NCI-H524 treated with DMSO at 0.1 percent for 48 hours (cell line): ENCODE measurements at places on chromosomes 1 and 21.

- no peak for DNase-seq
Measured at GRCh38 chr1:179707406-179707805, 35.7 kb upstream of the FAM163A start.

DNA sequence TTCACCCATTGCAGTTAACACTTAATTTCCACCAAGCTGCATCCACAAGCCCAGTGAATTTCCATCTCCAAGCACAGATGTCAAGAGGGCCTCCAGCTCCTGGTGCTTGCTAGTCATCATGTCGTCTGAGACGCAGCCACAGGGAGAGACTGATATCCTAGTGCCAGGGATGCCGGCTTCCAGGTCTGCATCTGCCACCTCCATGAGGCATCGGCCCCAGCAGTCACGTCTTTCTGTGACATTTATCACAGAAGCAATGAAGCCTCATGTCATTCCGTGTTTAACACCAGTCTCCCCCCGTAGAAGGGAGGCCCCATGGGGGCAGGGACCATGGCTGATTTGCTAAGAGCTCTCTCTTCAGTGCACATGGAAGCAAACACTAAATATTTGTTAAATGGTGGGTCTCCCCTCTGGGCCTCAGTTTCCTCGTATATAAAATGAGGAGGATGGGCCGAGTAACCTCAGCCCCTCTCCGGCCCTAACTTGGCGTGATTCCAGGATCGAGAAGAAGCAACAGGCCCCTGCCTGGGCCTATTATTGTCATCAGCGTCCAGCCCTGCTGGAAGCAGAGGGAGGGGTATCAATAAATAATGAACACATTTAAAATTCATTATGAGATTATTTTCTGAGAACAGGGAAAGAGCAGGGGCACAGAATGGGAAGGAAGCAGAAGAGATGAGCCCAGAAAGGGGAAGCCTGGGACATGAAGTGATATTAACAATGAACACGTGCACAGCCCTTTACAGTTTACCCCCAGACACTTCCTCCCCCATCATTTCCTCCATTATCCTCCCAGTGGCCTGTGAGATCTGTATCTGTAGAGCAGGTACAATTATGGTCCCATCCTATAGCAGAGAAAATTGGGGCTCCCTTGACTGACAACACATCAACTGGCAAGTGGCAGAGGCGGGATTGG is 837 bp upstream of the C1QB start:
- DNase-seq, result no peak

DNA sequence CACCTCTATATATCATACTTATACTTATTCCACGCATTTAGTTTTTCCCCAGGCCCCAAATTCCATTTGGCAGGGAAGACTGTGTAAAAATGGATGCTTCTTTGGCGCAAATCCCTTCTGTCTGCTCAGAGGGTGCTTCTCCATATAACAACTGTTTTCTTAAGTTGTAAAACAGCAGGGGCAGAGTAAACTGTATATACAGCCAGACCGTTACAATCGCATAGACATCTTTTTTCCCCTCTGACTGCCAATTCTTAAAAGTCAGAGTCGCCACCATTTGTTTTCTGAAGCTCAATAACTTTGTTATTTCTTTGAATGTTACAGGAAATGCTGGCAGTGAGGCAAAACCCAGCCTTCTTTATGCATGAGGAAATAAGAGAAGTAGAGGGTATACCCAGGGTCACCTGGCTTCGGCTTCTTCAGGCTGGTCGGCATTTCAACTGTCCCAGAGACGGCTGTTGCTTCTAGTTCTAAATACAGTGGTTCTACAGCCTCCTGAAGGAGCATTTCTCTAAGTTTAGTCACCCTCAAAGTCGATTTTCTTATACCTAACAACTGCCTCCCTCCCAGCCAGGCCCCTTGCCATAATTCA is 188.4 kb downstream of the CLIC6 start:
- DNase-seq, result no peak

DNA sequence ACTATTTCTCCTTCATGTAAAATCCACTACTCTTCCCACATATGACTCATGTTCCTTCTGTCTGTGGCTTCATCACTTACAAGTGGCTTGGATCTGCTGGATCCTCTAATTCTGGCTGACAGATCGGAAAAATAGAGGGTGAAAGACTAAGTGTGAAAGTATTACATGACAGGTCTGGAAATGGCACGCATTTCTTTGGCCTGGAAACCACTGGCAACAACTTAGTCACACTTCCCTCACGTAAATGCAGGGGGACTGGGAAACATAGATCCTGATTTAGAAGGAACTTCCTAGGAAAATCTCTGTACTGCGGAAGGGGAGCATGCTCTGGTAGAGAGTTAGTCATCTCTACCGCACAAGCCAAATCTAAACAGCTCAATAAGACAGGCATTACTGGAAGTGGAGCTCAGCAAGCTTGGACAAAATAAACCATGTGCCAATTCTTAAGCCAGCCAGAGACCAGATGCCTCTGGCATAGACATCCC is 305.4 kb upstream of the PTBP2 start:
- DNase-seq, result no peak

GRCh38 chr1:222919478-222919865 is 104.6 kb downstream of the DISP1 start:
- no peak for DNase-seq

- no peak for DNase-seq
Measured at GRCh38 chr1:44433209-44433608, 28.2 kb downstream of the RNF220 start.

GRCh38 chr1:114508386-114508898 is 2.6 kb downstream of the TRIM33 start:
- DNase-seq, result no peak

DNA sequence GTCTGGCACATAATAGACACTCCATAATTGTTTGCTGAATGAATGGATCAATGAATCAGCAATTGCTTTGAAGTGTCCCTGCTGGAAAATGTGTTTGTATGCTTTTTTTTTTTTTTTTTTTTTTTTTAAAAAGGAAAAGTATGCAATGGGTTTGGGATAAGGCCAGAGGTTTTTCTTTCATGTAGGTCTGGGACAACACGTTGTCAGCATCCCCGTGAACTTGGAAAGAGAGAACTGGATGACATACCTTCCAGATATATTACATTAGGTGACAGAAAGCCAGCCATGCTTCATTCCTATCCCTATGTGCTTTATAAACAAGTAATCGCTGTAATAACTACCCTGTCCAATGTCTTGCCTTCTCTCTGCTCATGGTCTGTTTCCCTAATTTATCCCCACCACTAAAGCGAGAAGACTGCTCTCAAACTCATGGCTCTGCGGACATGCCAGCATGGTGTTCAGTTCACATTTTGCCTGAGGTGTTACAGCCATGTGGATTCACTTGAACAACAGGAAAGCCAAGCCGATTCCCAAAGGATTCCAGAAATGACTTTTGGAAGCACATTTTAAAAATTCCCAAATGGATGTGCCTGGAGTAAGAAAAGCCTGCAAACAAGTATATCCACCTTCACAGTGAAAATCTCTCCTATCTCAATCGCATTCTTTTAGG is 34.8 kb upstream of the GREM2 start:
- no peak for DNase-seq

DNA sequence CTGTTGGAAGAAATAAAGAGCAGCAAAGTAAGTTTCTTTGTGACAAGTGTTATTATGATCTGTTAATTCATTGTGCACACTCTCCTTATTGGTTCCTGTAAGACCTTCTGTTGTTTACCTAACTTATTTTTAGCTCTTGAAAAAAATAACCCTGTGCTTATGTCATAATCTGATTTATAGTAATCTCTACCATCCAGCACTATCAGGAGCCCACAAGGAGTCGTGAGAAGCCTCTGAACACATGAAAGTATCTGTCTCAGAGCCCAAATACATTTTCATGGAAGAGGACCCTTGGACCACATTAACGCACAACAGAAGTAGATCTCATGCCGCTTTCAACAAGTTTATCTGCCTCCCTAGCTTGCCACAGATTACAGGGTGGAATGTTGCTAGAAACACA is 45.8 kb downstream of the CENPF start:
- DNase-seq, result no peak

- no peak for DNase-seq
Measured at GRCh38 chr1:155049651-155050559, 1.2 kb upstream of the ADAM15 start.

GRCh38 chr1:80593197-80593596 is 1207.5 kb upstream of the ADGRL2 start:
- no peak for DNase-seq

DNA sequence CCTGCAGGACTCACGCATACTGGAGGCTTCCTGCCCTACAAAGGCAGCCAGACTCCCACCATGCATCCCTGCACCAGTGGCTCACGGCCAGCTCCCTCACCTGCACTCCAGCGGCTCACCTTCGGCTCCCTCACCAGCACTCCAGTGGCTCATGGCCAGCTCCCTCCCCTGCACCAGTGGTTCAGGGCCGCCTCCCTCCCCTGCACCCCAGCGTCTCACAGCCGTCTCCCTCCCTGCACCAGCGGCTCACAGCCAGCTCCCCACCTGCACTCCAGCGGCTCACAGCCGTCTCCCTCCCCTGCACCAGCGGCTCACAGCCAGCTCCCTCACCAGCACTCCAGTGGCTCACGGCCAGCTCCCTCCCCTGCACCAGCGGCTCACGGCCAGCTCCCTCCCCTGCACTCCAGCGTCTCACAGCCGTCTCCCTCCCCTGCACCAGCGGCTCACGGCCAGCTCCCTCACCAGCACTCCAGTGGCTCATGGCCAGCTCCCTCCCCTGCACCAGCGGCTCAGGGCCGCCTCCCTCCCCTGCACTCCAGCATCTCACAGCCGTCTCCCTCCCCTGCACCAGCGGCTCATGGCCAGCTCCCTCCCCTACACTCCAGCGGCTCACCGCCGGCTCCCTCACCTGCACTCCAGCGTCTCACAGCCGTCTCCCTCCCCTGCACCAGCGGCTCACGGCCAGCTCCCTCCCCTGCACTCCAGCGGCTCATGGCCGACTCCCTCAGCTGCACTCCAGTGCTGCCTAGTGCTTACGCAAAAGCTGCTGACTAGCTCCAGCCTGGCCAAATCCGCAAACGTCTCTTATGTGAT is 324.5 kb downstream of the NPHP4 start:
- no peak for DNase-seq

DNA sequence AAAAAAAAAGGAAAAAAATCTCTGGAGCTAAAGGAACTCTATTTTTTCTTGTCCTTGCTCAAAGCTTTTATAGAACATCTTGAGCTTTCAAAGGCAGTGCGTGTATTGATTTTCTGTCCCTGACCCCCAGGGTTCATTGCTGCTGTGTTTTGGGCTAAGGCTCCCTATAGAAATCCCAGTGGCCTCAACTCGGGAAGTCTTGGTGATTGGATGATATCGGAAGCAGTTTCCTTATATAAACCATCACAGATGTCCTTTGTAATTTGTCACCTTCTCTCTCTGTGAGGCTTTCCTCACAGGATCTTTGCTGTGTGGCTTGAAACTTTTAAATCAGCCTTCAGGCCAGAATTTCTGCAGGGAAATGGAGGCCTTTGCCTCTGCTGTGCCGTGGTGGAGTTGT is 397.7 kb downstream of the RPS6KC1 start:
- no peak for DNase-seq

DNA sequence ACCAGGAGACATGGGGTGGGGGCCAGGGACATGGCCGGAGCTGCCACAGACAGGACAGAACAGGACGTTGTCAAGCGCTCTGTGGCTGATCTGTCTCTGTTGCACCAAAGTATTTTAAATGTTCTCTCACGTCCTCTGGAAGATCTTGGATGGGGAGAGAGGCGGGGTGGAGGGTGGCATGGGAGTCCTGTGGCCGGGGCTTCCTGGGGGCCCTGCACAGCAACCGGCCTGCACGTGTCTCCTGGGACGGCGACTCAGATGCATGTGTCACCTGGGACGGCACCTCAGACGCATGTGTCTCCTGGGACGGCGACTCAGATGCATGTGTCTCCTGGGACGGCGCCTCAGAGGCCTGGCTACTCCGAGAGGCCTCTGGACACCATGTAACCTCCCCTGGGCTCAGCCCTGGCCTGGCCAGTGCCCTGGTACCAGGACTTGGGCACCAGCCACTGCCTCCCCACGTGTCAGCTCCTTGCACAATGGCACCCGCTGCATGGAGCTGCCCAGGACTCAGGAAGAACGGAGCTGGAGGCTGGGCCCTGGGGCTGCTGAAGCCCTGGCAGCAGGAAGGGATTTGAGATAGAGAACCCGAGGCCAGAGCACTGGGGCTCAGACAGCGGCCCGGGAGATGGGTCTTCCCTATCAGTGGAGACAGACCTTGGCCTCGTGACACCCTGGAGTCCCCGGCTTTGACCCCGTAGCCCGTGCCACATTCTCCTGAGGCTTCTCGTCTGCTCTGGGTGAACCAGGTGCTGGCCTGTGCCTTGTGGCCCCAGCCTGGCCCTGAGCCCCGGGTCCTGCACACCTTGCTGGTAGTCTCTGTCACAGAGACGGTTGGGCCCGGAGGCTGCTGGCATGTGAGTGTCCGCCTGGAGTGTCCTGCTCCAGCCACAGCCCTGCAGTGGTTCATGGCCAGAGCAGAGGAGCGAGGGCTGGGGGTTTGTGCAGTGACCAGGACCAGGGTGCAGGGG is 14.7 kb upstream of the SLC19A1 start:
- DNase-seq, result no peak

- no peak for DNase-seq
Measured at GRCh38 chr1:43348343-43348808, 10.4 kb upstream of the CDC20 start.

- no peak for DNase-seq
Measured at GRCh38 chr1:204991342-204991844, 51.6 kb upstream of the CNTN2 start.

GRCh38 chr1:228334954-228335353 is 71.7 kb downstream of the TRIM11 start:
- DNase-seq, result no peak

DNA sequence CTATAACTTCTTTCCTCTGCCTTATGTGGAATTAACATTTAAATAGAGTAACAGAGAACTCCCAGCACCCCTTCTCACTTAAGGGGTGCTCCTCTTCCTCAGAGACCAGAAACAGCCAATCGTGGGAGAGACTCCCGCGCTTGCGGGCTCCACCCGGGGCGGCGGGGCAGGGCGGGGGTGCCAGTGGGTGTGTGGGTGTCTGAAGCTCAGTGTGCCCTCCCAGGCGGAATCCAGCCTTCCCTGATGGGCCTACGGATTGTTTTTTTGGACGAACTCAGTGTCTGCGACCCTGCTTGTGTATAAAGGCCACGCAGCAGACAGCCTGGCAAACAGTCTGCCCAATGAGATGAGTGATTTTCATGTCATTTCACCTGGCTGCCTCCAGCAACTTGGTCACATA is 6.2 kb downstream of the RCC2 start:
- DNase-seq, result no peak

DNA sequence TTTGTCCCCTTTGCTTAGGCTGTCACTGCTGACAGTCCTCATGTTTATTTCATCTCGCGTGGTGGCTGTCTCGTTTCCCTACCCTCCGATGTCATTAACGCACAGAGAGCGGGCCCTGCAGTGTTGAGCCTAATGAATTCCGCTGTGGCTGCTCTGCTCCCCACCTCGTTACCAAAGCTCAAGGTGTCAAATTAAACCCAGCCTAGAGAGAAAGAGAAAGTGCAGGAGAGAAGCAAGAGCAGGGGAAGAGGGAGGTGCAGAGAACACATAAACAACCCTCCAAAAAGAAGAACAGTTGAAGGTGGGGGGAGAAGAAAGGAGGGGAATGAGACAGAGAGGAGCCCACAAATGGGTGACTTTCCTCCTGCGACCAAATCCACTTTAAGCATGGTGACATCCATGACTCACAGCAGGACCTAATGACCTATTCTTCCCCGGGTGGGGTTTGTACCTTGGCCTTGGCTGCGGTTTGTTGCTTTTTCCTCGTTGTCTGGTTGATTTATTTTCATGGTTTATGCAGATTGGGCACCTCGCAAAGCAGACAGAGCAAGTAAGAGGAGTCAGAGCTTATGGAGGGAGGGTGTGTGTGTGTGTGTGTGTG is 92.5 kb downstream of the PBX1 start:
- no peak for DNase-seq
